ENCODE measurements at places on chromosomes 7 and 10. TPM values are rescaled to one million over a fixed set of nuclear protein-coding genes. Genes with fewer than 3 reads are reported as not detected.

VAX1 gene
- total RNA-seq, result not detected

ZNF25 gene
- total RNA-seq, result 7.9 TPM

NCOA4 gene
- 265 TPM for total RNA-seq

ASB4 gene
- total RNA-seq, result 0.10 TPM

SORBS1 gene
- 5.2 TPM for total RNA-seq

TMEM196 gene
- total RNA-seq, result not detected

TSPAN15 gene
- 1.6 TPM for total RNA-seq

CLRN3 gene
- not detected for total RNA-seq

PON1 gene
- total RNA-seq, result not detected

UNCX gene
- not detected for total RNA-seq

SSC4D gene
- not detected for total RNA-seq

POLR2J2 gene
- 7.9 TPM for total RNA-seq

HACD1 gene
- total RNA-seq, result 0.84 TPM

SPDYE18 gene
- 0.21 TPM for total RNA-seq

CNTNAP2 gene
- 1.0 TPM for total RNA-seq

MMD2 gene
- total RNA-seq, result not detected

NFE2L3 gene
- total RNA-seq, result 7.8 TPM

TFEC gene
- 7.8 TPM for total RNA-seq

ANXA8 gene
- total RNA-seq, result 0.31 TPM

CLEC2L gene
- 0.52 TPM for total RNA-seq

PRKG1 gene
- 1.2 TPM for total RNA-seq

RHOBTB1 gene
- 4.1 TPM for total RNA-seq

OR2F2 gene
- not detected for total RNA-seq

PSPH gene
- 1.6 TPM for total RNA-seq
